MM.1S (cell line): ENCODE measurements at places on chromosomes 6 and 20.

- DNase-seq, result no peak
Measured at GRCh38 chr6:225907-226306, 66.4 kb upstream of the DUSP22 start.

DNA sequence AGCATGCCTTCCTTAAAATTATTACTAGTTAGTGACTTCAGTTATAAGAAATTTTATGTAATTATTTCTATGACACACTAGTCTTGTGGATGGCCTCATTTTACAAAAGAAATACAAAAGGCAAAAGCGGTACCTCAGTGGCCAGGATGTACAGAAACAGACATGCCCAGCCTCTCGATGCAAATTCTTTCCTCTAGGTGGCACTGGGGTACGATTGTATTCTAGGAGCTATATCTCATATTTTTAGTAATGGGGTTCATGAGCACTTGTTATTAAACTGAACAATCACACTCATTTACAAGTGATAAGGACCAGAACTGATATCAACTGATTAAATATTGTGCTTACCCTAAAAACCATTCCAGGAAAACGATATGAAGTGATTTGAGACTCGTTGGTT, 59.8 kb downstream of the SOD2 start:
- DNase-seq, result peak; percentile 6

DNA sequence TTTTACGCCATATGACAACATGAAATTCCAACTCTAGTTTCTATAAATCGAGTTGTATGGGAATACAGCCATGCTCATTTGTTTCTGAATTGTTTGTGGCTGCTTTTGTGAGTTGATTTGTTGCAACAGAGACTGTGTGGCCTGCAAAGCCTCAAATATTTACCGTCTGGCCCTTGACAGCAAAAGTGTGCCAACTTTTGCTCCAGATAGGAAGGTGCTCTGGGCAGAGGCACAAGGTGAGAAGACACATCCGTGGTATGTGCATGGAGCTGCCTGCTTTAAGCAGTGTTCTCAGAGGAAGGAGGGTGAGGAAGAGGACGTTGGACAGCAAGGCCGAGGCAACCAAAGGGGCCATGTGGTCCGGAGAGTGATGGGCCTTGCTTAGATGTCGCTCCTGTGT, 57.4 kb downstream of the IYD start:
- DNase-seq, result no peak

DNA sequence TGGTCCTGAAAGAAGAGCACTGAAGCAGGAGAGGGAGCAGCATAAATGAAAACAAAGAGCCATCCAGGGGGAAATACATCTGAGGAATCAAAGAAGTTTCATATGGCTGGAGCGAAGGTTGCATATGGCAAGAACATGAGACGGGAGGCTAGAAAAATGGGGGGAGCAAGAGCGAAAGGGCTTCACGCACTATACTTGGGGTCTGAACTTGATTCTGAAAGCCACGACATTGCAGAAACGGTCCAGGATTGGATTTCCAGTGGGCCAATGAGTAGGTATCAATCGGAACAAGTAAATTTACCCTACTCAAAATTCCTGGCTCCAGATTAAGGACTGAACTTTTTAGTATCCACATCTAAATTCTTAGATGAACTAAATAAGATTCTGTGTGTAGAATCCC, 47.9 kb downstream of the B4GALT5 start:
- no peak for DNase-seq

DNA sequence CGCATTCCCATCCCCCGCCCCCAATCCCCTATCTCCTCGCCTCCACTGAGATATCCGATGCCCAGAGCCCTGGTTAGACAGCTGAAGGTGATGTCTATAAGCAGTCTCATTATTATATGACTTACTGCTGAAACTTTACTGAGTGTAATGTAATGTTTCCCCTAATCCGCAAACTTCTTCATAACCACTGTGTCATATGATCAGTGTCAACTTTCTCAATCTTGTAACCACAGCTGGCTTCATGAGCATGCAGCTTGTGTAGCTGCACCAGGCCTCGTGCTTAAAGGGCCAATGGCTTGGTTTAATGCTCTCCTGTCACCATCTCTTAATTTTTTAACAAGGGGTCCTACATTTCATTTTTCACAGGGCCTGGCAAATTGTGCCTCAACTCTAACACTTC, 8.1 kb downstream of the ASIP start:
- peak; percentile 86 for DNase-seq

DNA sequence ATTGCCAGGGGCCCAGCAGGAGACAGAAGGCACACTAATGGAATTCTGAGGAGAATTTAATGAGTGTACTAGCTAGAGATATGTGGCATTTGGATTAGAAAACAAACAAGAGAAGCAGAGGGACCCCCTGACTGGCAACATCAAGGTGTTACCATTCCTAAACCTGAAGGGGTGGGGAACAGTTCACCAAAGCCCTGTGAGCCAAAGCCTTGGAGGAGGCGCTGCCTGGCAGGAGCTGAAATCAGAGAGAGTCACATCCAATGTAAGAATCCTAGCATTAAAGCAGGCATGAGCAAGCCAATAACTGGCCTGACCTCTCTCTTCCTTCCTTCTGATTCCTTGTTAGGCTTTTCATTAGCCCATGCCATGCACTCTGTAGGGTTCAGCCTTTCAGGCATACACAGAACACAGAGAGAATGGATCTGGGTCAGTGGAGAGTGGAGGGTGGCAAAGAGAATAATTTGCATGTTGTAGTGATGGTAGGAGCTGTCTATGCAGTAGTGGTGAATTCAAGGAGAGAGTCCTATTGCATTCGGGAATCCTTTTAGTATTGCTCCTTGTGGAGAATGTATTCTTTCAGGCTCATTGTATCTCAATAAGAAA, 367.2 kb upstream of the MAN1A1 start:
- DNase-seq, result no peak

DNA sequence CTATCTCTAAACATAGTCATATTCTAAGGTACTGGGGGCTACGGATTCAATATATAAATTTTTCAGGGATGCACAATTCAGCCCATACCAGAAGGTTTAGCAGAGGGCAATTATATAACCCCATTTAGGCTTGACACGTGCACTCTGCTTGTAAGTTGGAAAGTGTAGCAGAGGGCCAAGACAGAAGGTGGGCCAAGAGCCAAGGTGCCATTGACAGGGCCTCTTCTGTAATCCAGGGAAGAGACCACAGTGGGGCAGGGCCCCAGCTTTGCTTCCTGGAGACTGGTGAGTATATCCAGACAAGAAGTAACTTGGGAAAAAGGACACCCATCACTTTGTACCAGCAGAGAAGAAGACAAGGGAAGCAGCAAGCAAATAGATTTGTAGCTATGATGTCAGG, 672.4 kb upstream of the MARCKS start:
- no peak for DNase-seq

GRCh38 chr20:17565169-17565845, 4.6 kb upstream of the DSTN start:
- DNase-seq, result no peak

DNA sequence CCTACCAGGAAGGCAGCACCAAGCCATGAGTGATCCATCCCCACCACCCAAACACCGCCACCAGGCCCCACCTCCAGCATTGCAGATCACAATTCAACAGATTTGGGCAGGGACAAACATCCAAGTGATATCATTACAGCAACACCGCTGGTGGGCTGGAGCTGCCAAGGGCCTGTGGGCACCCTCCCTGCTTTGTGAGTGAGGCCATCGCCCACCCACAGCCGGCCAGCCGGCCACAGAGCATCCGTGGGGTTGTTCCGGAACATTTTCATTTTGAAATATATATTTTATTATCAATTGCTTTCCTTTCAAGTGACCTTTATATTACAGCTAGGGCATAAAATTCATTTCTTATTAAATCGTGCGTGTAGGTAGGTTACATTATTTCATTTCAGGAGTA, 286.0 kb upstream of the CDH4 start:
- no peak for DNase-seq

- peak; percentile 92 for DNase-seq
Measured at GRCh38 chr6:129490521-129491255, 219.3 kb downstream of the ARHGAP18 start.

- DNase-seq, result no peak
Measured at GRCh38 chr20:42639140-42639539, 550.6 kb downstream of the PTPRT start.

GRCh38 chr6:4647414-4648365, 128.5 kb upstream of the CDYL start:
- DNase-seq, result peak; percentile 20

- no peak for DNase-seq
Measured at GRCh38 chr6:75481936-75482593, 11.5 kb downstream of the FILIP1 start.
